Testis (tissue), 5 donors: ENCODE measurements at places on chromosomes 13 and 19.

GRCh38 chr13:51501592-51502152 lies 48.8 kb upstream of the INTS6 start:
- H3K27me3 ChIP-seq, result no peaks in the 10 kb centered on the region
- no peak overlapping the region for H3K27ac ChIP-seq
- H3K4me3 ChIP-seq, result no peak overlapping the region
- H3K4me1 ChIP-seq, result no peaks in the 10 kb centered on the region
- peak; percentile 30 for DNase-seq

GRCh38 chr19:46475986-46476385 lies 4.6 kb upstream of the PNMA8A start:
- no peak overlapping the region for H3K4me3 ChIP-seq
- no peak overlapping the region for H3K27ac ChIP-seq
- H3K27me3 ChIP-seq, result no peaks in the 10 kb centered on the region

- no peaks in the 10 kb centered on the region for H3K36me3 ChIP-seq
- H3K4me1 ChIP-seq, result peaks cover under 1% of the 10 kb centered on the region
- H3K27me3 ChIP-seq, result no peaks in the 10 kb centered on the region
Measured at GRCh38 chr19:29083863-29084262, 129.1 kb downstream of the UQCRFS1 start.

DNA sequence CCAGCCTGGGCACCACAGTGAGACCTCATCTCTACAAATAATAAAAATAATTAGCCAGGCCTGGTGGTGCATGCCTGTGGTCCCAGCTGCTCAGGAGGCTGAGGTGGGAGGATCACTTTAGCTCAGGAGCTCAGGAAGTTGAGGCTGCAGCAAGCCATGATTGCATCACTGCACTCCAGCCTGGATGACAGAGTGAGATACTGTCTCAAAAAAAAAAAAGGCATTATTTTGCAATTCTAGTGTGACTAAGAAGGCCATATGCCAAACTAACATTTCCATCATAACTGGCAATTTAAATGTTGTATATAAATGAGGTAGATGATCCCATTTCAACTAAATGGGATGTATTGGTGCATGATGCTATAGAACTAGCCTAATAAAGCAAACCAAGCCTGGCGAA lies 632.8 kb upstream of the KLF12 start:
- H3K4me3 ChIP-seq, result no peak overlapping the region
- DNase-seq, result no peak
- H3K36me3 ChIP-seq, result no peaks in the 10 kb centered on the region
- H3K4me1 ChIP-seq, result no peaks in the 10 kb centered on the region
- H3K27ac ChIP-seq, result no peak overlapping the region

DNA sequence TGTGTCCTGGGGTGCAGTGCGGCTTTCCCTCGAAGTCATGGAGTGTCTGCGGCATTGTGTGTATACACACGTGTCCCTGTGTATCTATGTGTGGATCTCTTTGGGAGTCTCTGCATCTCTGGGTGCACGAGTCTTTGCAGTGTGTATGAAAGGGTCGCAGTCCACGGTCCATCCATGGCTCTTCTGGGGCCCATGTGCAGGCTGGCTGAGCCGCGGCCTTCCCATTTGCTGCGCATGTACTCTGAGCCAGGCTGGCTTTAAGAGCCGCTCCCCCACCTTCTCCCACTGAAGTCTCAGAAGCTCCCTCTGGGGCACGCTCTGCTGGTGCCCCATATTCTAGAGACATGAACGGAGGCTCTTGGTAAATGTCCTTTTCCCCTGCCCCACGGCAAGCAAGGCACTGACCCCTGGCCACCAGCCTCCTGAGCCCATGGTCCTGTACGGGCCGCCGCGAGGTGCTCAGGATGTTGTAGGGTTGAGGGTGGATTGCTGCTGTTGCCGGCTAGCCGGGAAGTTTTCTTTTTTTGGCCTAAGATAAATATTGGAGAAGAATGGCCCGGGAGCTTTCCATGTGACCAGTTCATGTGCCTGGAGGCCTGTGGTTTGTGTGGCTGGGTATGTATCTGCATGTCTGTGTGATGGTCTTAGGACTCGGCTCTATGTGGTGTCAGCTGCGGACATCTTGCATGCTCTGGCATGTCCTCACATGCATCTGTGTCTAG lies 31.9 kb downstream of the PAK4 start:
- H3K27me3 ChIP-seq, result no peaks in the 10 kb centered on the region
- no peak overlapping the region for H3K27ac ChIP-seq
- no peak overlapping the region for H3K4me3 ChIP-seq
- H3K36me3 ChIP-seq, result no peaks in the 10 kb centered on the region
- peaks cover 29% of the 10 kb centered on the region for H3K4me1 ChIP-seq
- no peak for DNase-seq

- no peaks in the 10 kb centered on the region for H3K4me1 ChIP-seq
- H3K36me3 ChIP-seq, result no peaks in the 10 kb centered on the region
- no peaks in the 10 kb centered on the region for H3K27me3 ChIP-seq
- H3K27ac ChIP-seq, result no peak overlapping the region
- DNase-seq, result no peak
Measured at GRCh38 chr13:79056706-79057105, 349.3 kb downstream of the RBM26 start.

GRCh38 chr19:2282062-2282861 lies at the start of gene PEAK3:
Gene PEAK3 (minus strand): TSS chr19:2282175. CDS start chr19:2280931, 1,244 bp downstream.
- peaks cover 14% of the 10 kb centered on the region for H3K4me1 ChIP-seq
- no peaks in the 10 kb centered on the region for H3K27me3 ChIP-seq
- H3K36me3 ChIP-seq, result no peaks in the 10 kb centered on the region

GRCh38 chr19:41807176-41807575 lies 10.8 kb downstream of the CEACAM3 start:
- no peaks in the 10 kb centered on the region for H3K36me3 ChIP-seq
- H3K4me1 ChIP-seq, result no peaks in the 10 kb centered on the region
- H3K27me3 ChIP-seq, result no peaks in the 10 kb centered on the region
- no peak for DNase-seq

DNA sequence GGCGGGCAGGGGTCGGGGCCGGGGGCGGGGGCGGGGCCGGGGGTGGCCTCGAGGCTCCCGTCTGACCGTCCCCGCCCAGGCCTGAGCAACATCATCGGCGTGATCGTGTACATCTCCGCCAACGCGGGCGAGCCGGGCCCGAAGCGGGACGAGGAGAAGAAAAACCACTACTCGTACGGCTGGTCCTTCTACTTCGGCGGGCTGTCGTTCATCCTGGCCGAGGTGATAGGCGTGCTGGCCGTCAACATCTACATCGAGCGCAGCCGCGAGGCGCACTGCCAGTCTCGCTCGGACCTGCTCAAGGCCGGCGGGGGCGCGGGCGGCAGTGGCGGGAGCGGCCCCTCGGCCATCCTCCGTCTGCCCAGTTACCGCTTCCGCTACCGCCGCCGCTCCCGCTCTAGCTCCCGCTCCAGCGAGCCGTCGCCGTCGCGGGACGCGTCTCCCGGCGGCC lies 9.4 kb upstream of the CACNG6 start:
- H3K27me3 ChIP-seq, result no peaks in the 10 kb centered on the region
- H3K4me3 ChIP-seq, result no peak overlapping the region
- no peak overlapping the region for H3K27ac ChIP-seq
- H3K36me3 ChIP-seq, result no peaks in the 10 kb centered on the region
- no peaks in the 10 kb centered on the region for H3K4me1 ChIP-seq

GRCh38 chr13:56314765-56315164 lies 826.0 kb upstream of the PRR20A start:
- no peaks in the 10 kb centered on the region for H3K27me3 ChIP-seq
- DNase-seq, result no peak
- H3K4me3 ChIP-seq, result no peak overlapping the region
- no peak overlapping the region for H3K27ac ChIP-seq
- H3K4me1 ChIP-seq, result no peaks in the 10 kb centered on the region

DNA sequence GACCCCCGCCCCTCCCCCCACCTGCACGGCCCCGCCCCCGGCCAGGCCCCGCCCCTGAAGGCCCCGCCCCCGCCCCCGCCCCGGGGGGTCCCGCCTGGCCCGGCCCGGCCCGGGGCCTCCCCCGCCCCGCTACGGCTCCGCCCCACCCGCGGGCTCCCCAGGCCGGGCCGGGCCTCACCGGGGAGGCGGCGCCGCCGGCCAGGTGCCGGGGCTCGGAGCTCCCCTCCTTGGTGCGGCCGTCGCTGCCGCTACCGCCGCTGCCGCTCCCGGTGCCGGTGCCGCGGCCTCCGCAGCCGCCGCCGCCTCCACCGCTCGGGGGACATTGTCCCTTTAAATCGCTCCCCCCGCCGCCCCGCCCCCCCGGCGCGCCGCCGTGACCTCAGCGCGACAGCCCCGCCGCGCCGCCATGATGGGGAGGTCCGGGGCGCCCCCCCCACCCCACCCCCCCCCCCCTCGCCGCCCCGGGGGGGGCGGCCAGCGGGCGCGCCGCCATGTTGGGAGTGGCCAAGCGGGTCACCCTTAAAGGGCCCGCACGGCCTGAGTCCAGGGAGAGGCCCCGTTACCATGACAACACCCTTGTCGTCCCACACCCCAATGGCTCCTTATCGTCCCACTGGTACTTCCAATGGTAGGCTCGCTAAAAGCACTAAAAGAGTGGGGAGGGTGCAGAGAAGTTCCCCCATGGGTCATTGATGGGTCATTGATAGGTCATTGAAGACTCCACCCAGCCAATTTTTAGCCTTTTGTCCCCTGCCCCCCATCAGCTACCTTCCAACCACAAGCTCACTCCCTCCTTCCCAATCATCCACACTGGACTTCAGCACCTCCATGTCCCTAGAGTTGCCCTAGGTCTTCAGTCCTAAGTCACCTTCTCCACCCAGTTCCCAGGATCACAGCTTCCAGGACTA lies at the start of gene WIZ:
WIZ (minus strand) TSS at position 337 of the 908 bp plus-strand sequence. CDS start 1,649 bp downstream, outside the sequence.
- H3K27ac ChIP-seq, result peak within 1 kb of the TSS; percentile 80
- H3K36me3 ChIP-seq, result no peaks in the 10 kb centered on the region
- peaks cover 15% of the 10 kb centered on the region for H3K4me1 ChIP-seq
- peak within 1 kb of the TSS; percentile 56 for H3K4me3 ChIP-seq
- peak; percentile 77 for DNase-seq

- H3K27me3 ChIP-seq, result no peaks in the 10 kb centered on the region
- no peak overlapping the region for H3K4me3 ChIP-seq
- no peak for DNase-seq
- H3K27ac ChIP-seq, result no peak overlapping the region
Measured at GRCh38 chr19:35601971-35602370, 10.6 kb upstream of the HAUS5 start.

DNA sequence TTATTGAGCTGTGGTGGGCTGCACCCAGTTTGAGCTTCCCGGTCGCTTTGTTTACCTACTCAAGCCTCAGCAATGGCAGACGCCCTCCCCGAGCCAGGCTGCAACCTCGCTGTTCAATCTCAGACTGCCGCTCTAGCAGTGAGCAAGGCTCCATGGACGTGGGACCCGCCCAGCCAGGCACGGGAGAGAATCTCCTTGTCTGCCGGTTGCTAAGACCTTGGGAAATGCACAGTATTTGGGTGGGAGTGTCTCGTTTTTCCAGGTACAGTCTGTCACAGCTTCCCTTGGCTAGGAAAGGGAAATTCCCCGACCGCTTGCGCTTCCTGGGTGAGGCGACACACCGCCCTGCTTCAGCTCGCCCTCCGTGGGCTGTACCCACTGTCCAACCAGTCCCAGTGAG lies 27.7 kb upstream of the UBAC2 start:
- no peaks in the 10 kb centered on the region for H3K27me3 ChIP-seq
- no peak overlapping the region for H3K4me3 ChIP-seq
- no peaks in the 10 kb centered on the region for H3K4me1 ChIP-seq
- no peak overlapping the region for H3K27ac ChIP-seq

DNA sequence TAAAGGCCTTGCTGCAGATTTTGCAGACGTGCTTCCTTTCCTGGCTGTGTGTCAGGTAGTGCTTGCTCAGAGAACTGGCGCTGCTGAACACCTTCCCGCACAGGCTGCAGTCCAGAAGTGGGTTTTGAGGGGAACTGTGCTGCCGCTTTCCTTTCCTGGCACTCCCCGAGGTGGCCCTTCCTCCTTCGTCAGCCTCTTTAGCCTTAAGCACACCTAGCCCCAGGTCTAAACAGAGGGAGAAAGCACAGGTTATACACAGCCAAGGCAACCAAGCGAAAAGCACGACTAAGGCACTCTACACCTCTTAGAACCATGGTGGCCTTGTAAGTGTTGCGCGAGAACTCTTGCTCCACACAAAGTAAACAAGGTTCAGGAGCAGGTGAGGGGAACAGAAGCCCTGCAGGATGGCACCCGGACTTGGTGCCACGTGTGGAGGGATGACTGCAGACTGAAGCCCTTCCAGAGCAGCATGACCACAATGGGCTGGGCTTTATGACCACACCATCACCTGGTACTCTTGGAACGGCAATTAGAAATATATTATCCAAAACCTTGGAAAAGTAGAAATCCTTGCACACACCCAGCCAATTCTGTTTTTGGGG lies 23.6 kb downstream of the ZNF541 start:
- no peaks in the 10 kb centered on the region for H3K27me3 ChIP-seq
- DNase-seq, result no peak
- no peak overlapping the region for H3K27ac ChIP-seq
- H3K36me3 ChIP-seq, result no peaks in the 10 kb centered on the region

GRCh38 chr13:84553227-84553626 lies 671.0 kb upstream of the SLITRK1 start:
- no peaks in the 10 kb centered on the region for H3K27me3 ChIP-seq
- H3K36me3 ChIP-seq, result no peaks in the 10 kb centered on the region
- peak; percentile 38 for DNase-seq
- H3K4me1 ChIP-seq, result no peaks in the 10 kb centered on the region
- H3K4me3 ChIP-seq, result no peak overlapping the region
- H3K27ac ChIP-seq, result no peak overlapping the region

- H3K27ac ChIP-seq, result no peak overlapping the region
- H3K4me1 ChIP-seq, result peaks cover 10% of the 10 kb centered on the region
- peak; percentile 59 for DNase-seq
Measured at GRCh38 chr13:74040200-74040599, 94.0 kb downstream of the KLF12 start.

DNA sequence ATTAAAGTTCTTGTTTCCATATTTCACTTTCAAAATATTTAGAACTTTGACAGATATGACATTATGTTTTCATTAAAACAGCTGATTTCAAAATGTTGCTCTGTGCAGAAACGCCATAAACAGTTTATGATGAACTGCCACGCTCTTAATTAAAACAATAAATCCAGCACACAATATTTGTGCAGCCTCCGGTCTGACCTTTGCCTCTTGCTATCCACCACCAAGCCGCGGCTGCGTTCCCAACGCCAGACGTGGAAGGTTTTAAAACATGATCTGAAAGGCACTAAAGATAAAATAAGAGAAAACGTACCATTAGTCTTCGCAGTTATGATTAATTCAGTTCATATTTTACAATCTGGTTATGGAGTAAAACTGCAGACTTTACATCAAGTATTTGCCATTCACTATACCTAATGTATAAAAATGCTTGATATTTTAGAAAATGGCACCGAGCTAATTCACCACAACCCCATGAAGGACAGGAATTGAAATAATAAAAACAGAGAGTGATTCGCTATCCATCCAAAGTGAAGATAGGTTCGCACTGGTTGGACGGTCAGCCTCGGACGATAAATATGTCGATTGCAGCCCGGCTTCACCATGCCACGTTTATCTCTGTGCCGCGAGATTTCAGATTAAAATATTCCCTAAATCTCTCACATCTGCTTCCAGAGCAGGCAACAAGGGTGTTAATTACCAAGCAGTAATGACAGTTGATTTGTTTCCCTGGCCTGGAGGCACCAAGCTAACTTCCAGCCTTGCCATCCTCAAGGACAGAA lies 103.3 kb upstream of the ZNF507 start:
- no peaks in the 10 kb centered on the region for H3K27me3 ChIP-seq
- H3K4me1 ChIP-seq, result no peaks in the 10 kb centered on the region
- DNase-seq, result no peak
- H3K4me3 ChIP-seq, result no peak overlapping the region
